Hepatic stellate cell (primary cell): ENCODE measurements at places on chromosomes 3 and 15.
A peak's percentile ranks its signal among the peaks of the same experiment; 100 is the strongest.

DNA sequence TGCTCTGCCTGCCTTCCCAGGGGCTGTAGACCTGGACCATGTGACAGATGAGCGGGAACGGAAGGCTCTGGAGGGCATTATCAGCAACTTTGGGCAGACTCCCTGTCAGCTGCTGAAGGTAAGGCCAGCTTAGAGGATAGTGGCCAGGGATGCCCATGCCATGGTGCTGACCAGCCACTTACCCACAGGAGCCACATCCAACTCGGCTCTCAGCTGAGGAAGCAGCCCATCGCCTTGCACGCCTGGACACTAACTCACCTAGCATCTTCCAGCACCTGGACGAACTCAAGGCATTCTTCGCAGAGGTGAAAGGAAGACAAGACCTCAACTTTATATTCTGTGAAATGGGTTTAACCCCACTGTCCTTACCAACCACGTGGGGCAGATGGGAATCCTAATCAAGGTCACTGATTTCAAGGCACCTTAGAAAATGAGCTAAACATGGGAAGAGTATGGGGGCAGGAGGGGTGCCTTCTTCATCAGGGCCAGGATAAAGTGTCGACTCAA is 26.7 kb downstream of the NBEAL2 start:
- DNase-seq, result no peak

DNA sequence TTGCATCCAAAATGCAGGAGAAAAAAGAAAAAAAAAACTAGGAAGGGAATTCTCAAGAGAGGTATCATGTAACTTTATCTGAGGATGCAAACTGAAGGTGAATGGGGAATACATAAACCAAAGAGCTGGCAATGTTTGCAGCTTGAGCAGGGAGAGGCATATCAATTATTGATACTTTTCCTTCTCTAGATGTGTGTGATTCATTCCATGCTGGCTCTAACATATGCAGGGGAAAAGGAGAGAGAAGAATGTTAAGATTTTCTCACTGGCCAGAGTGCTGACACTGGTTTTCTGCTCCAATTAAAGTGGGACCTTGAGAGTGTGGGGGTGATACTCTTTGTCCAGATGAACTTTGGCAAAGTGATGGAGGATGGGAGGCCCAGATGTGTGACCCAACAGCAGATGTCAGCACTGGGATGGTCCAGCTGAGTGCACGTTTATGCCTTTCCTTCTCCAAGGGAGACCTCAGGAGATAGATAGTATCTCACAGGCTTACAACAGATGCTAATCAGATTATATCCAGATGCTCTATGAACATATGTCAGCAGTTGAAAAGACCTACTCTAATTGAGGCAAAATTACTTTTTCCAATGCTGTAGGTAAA is 50.0 kb upstream of the PSMD6 start:
- DNase-seq, result no peak

GRCh38 chr3:133965013-133965570 is 64.6 kb downstream of the SLCO2A1 start:
- DNase-seq, result no peak

GRCh38 chr15:70690491-70691276 is 72.7 kb downstream of the UACA start:
- DNase-seq, result no peak

DNA sequence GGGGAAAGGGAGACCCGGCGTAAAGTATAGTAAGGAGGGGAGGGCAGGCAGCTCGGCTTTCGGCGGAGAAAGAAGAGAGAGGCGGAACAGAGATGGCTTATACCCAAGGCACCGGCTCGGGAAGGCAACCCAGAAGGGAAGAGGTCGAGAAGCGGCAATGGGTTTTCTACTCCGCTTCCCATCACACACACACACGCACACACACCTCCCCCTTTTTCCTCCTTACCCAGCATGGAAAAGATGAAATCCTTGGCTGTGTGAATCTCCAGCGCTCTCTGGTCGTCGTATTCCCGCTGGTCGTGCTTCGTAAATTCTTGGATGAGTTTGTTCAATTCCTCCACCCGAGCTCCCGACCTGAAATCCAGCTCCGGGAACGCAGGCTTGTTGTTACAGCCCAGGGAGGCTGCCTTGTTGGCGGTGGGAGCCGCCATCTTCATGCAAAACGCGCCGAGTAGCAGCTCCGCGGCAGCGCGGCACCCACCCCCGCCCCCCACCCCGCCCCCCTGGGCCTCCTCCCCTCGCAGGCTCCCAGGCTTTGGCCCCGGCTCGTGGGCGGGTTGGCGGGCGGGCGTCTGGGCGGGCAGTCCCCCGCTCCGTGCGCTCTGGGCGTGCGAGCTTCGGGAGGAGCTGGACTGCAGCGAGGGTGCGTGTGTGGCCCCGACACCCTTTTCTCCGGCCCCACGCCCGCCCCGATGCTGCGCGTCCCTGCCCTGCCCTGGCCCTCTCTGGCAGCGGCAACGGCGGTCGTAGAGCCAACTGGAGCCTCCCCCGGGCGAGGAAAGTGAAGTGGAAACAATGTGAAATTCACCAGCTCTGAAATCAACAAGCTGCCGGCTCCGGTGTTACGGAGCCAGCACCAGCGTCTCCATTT is at the start of gene MB21D2:
Gene MB21D2 (minus strand): TSS at position 453 of the 871 bp plus-strand sequence. CDS start 16 bp downstream, at position 437.
- peak; percentile 90 for DNase-seq

GRCh38 chr3:147619921-147620560 is 210.9 kb downstream of the ZIC1 start:
- no peak for DNase-seq

GRCh38 chr3:10688126-10688525 is 127.9 kb upstream of the SLC6A11 start:
- no peak for DNase-seq

DNA sequence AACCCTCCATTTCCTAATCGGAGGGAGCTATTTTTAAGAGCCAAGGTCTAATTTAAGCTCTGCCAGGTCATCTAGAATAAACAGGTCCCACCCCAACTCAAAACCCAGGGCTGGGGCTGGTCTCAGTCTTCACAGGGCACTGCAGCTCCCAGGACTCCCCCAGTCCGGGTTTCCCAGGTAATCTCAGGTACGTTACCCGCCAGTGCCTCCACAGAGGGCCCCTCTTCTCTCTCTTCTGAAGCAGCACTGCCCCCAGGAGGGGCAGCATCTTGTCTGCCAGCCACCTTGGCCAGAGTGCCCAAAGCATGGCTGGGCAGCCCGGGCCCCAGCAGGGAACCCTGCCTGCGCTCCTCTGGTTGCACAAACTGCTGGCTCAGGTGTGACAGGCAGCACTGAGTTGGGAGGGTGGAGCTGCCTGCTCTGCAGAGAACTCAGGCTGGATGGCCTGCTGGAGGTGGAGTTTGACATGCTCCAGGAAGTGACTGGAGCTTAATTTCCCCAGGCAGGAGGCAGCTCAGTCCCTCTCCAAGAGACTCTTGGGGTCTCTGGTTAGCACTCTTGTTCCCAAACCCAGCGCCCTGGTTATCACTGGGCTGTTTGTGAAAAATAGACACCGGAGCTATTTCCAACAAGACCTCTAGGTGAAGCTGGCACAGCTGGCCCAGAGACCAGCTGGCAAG is at the start of gene PLA2G4F:
Gene PLA2G4F (minus strand): TSS at position 394 of the 680 bp plus-strand sequence. CDS start 87 bp downstream, at position 307.
- DNase-seq, result no peak

DNA sequence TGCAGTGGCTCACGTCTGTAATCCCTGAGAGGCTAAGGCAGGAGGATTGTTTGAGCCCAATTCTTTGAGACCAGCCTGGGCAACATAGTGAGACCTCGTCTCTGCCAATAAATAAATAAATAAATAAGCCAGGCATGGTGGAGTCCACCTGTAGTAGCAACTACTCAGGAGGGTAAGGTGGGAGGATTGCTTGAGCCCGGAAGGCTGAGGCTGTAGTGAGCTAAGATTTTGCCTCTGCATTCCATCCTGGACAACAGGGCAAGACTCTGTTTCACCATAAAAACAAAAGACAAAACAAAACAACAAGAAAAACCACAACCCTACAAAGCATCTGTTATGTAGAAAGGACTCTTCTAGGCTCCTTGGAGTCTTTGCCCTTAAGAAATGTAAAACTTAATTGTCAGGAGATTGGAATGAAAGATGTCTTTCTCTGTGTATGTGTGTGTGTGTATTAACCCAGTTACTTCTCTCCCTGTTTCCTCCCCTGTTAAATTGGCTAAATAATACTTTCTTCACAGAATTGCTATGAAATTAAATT is 9.5 kb downstream of the NECTIN3 start:
- DNase-seq, result peak; percentile 5

DNA sequence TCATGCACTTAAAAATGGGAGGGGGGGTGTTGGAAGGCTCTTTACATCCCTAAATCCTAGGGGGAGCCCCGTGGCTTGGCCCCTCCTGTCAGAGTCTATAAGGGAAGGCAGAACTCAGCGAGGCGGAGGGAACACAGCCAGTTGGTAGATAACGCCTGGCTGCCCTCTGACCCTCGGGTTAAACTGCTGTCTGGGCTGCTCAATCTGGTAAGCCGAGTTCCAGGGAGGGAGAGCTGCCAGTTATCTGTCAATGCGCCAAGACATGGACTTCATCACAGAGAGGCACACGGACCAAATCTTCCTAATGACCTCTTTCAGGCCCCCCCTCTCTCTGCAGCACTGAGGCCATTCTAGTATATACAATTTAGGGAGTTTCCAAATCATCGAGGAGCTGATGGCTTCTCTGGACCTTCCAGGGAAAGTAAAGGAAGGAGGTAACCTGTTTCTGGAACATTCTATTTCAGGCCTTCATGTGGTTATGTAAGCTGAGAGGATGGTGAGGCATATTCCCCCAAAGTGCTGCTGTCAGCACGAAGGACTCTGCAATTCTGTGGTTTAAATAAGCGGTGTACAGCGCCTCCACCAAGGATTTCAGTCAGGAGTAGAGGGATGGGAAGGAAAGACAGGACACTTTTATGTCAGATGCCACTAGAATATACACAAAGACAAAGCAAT is 349.0 kb downstream of the MCTP2 start:
- DNase-seq, result no peak

DNA sequence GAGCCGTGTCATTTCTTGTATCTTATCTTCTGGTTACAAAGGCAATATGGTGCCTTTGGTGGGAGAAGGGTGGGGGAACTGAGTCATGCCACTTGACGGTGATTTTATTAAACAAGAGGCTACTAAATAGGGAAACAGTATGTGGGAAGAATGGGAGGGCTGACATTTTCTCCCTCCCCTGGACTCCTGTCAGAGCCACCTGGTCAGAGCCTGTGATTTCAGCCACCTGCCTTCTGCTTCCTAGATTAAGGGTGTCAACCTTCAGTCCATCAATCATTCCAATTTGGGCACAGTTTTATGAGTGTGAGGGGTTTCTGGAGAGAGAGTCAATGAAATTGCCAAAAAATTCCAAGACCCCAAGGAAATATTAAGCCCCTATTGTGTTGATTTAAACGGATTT is 87.4 kb downstream of the CHDH start:
- DNase-seq, result no peak
